T-helper 1 cell (primary cell): ENCODE measurements at places on chromosomes 4 and X.

- DNase-seq, result no peak
Observed at GRCh38 chrX:14899607-14900006, 26.4 kb downstream of the MOSPD2 start.

GRCh38 chr4:1711571-1712215, 426 bp downstream of the SLBP start:
- peak; percentile 33 for DNase-seq

DNA sequence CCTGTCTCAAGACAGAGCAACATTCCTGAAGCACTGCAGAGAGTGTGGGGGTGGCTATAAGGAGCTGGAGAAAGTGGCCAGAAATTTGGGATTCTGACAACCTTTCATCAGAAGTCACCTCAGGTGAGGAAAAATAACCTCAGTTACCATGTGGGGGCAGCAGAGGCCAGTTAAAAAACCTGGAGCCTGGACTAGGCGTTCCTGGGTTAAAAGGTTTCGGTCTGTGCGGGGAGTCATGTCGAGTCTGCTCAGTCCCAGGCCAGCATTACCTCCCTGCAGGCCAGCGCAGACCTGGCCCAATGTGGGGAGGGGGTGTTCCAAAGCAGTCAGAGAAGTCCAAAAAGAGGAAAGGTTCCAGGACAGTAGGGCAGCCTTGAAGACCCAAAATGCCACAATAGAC, 10.9 kb upstream of the NALF2 start:
- no peak for DNase-seq

GRCh38 chrX:118548841-118549240, 53.2 kb downstream of the DOCK11 start:
- no peak for DNase-seq

GRCh38 chrX:80237072-80237471, 183.2 kb upstream of the TENT5D start:
- no peak for DNase-seq

DNA sequence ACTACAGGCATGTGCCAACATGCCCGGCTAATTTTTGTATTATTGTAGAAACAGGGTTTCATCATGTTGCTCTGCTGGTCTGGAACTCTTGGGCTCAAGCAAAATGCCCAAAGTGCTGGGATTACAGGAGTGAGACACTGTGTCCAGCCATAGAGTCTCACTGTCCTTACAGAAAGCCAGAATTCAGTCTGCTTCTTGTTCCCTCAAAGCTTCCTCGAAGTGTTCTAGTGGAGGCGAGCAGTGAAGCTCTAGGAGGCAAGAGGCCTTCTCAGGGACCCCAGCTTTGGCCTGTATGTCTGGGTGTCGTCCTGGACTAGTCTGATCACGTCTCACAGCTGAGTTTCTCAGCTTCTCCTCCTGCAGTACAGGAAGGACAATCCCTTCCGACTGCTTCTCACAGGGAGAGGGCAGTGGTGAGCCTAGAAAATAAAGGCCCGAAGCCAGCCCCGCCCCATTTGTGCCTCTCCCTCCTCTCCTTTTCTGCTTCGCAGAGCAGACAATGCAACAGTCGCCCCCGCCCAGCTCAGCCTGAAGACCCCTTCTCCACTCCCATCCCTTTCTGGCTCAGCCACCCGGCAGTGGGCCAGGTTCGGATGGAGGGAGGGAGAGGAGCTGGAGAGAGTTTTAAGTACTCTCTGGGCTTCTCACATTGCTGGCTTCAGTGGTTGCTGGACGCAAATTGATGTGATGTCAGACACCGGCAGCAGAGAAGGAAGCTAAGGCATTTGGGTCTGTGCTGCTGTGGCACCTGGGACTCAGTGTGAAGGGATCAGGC, 11.1 kb upstream of the FAM3A start:
- peak; percentile 35 for DNase-seq
